Ovary (tissue), 10 donors: ENCODE measurements at places on chromosomes 5 and 9. TPM values are rescaled to one million over a fixed set of nuclear protein-coding genes. Genes with fewer than 3 reads are reported as not detected.

DNA sequence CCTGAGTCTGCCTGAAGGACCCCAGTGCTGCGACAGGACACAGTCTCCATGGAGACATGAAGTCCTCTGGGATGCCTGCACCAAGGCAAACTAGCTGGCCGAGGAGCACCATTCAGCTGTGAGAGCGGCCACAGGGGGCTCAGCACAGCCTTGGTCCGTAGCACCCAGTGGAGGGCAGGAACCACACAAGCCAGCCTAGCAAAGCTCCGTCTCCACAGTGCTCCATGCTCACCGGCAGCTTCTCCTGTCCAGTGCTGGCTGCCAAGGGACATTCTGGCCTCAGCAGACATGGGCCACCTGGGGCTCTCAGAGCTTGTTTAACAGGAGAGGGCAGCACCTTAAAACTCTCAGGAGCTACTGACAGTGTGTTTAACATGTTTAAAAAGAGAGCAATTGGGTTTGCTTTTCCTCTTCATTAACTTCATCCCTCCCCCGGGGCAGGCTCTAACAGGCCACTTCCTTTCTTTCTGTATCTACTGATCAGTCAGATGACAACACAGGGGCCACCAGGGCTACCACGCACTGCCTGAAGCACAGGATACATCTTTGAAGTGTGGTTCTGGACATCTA lies 57.0 kb downstream of the SECISBP2 start:
- H3K36me3 ChIP-seq: no peaks in the 10 kb centered on the region
- no peak overlapping the region for H3K27ac ChIP-seq
- H3K4me1 ChIP-seq: no peaks in the 10 kb centered on the region
- no peak for DNase-seq
- H3K27me3 ChIP-seq: no peaks in the 10 kb centered on the region

GRCh38 chr5:179311581-179311980 lies 33.7 kb downstream of the ADAMTS2 start:
- peaks cover 4% of the 10 kb centered on the region for H3K4me1 ChIP-seq
- DNase-seq: peak; percentile 14
- H3K27ac ChIP-seq: no peak overlapping the region
- no peak overlapping the region for H3K4me3 ChIP-seq

DNA sequence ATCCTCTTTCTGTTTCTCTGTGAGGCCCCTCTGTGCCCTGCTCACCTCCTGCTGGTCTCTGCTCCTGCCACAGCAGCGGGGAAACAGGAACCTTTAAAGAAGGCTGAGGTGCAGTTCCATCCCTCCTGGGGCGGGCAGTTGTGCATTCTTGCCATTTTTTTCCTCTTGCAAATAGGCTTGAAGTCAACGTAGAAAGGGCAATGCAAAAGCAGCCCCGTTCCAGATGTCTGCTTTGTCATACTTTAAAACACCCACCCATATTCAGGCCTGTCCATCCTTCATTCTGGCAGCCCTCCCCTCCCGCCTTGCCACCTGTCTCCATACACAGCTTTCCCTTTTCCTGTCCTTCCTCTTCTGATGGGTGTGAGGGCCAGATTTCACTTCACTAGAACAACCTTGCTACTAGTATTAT lies 65.4 kb upstream of the KLF9 start:
- no peaks in the 10 kb centered on the region for H3K36me3 ChIP-seq
- H3K27ac ChIP-seq: peak overlapping the region; percentile 81
- peaks cover 26% of the 10 kb centered on the region for H3K4me1 ChIP-seq
- H3K4me3 ChIP-seq: no peak overlapping the region

DNA sequence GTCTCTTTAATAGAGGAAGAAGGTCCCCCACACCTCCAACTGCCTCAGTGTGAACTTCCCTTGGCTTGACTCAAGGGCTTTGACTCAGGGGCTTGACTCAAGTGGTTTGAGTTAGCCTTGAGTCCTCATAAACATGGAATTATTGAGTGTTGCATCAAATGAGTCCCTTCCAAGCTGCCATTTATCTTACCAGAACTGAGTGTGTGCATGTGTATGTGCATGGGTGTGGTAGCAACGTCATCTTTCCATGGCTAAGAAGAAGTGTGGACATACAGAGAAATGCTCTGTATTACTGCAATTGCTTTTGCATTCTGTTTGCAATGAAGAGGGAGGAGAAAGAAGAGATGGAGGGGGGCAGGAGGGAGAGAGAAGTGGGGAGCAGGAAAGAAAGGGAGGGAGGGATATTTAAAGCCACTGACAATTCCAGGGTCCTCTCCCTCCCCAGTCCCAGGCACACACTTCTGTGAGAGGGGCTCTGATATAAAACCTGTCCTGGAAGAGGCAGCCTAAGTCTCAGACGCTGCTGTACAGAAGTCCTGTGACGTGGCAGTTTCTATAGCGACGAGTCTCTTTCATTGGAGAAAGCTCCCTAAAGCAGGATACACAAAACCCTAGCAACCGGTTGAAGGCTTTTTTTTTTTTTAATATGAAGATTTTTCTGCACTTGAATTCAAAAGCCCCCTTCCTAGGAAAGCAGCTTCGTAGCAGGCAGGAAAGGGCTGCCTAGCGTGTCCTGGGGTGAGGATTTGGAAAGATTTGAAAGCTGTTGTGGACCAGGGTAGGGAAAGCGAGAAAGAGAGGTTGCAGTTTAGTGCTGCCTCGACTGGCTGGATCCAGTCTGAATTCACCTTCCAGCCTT lies 93.3 kb upstream of the MAP1B start:
- no peaks in the 10 kb centered on the region for H3K27me3 ChIP-seq
- H3K27ac ChIP-seq: no peak overlapping the region
- no peaks in the 10 kb centered on the region for H3K36me3 ChIP-seq

GRCh38 chr5:142722146-142722545 lies 36.3 kb upstream of the FGF1 start:
- H3K27ac ChIP-seq: no peak overlapping the region
- no peaks in the 10 kb centered on the region for H3K4me1 ChIP-seq
- no peaks in the 10 kb centered on the region for H3K27me3 ChIP-seq

GRCh38 chr5:145244788-145245187 lies 590.4 kb downstream of the PRELID2 start:
- no peak for DNase-seq
- H3K36me3 ChIP-seq: no peaks in the 10 kb centered on the region
- no peaks in the 10 kb centered on the region for H3K4me1 ChIP-seq
- H3K27me3 ChIP-seq: no peaks in the 10 kb centered on the region

GRCh38 chr9:120865176-120865575 lies 11.8 kb downstream of the PHF19 start:
- no peaks in the 10 kb centered on the region for H3K27me3 ChIP-seq
- no peak overlapping the region for H3K4me3 ChIP-seq
- no peaks in the 10 kb centered on the region for H3K36me3 ChIP-seq
- peaks cover 6% of the 10 kb centered on the region for H3K4me1 ChIP-seq

DNA sequence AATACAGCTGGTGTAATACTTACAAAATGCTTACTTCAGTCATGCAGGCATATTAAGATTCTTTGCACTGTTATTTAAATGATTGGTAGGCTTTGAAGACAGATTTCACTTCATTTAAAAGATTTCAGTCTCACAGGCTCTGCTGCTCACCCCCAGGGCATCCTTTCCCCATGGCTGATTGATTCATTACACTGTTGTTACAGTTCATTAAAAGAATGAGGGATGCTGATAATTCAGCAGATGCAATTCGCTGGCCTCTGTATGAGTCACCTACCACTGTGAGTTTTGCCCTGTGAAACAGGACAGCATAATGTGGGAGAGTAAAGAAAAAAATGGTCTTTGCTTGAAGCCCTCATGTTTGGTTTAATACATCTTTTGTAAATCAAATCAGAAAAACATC lies 246.9 kb downstream of the CYLC2 start:
- no peaks in the 10 kb centered on the region for H3K36me3 ChIP-seq
- H3K4me1 ChIP-seq: no peaks in the 10 kb centered on the region
- no peak overlapping the region for H3K27ac ChIP-seq

DNA sequence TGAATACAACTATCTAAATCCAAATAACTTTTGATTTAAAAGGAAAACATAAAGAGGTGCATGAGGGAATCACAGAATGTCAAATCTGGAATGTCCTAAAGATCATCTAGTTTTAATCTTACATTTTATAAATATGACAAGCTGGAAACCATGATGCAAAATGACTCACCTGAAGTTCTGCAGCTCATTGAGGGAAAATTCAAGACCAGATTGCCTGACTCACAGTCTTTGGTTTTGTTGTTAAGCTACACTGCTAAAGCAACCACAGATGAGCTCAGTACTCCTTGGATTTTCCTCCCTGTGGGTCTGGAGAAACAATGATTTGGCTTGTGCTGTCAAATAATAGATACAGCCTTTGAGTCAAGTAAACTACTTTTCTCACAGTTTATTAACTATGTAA lies 19.1 kb upstream of the EDIL3 start:
- H3K4me1 ChIP-seq: no peaks in the 10 kb centered on the region
- DNase-seq: no peak
- no peaks in the 10 kb centered on the region for H3K36me3 ChIP-seq
- H3K27ac ChIP-seq: no peak overlapping the region
- no peaks in the 10 kb centered on the region for H3K27me3 ChIP-seq

DNA sequence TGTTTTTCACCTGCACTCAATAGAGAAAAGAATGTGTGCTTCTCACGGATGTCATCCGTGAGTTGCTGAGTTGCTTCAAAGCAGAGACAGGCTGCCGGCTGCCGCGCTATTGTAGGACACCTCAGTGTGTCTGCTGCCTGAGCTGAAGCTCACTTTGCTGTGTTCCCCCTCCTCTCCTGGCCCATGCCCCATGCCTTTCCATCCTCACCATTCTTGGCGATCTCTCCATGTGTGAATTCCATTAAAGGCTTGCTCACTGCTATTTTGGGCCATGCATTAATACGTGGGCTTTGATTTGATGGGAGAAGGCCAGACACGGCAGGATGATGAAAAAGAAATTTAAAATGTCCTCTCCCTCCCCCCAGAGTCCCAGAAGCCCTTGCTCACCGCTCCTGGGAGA lies 14.5 kb downstream of the ADAM19 start:
- no peak overlapping the region for H3K27ac ChIP-seq
- H3K4me1 ChIP-seq: peaks cover 9% of the 10 kb centered on the region
- no peak overlapping the region for H3K4me3 ChIP-seq

DNA sequence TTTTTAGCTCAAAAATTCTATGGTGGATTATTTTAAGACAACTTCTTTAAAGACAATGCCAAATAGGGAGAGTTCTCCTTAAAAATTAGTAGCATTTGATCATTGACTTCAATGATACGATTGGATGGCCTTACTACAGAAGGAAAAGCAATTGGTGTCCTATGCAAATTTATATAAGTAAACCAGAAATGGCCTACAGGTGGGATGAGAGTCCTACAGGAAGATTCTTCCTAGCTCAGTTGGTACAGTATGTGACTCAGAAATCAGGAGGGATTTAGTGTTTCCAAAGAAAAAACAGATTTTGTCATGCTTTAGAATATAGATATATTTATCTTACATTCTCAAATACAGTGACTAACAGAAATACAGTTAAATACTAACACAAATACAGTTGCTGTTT lies 6.5 kb downstream of the ANKRA2 start:
- H3K27ac ChIP-seq: no peak overlapping the region
- DNase-seq: no peak
- peaks cover 2% of the 10 kb centered on the region for H3K4me1 ChIP-seq
- no peaks in the 10 kb centered on the region for H3K36me3 ChIP-seq

GRCh38 chr9:97604901-97605645 lies 28.1 kb downstream of the TSTD2 start:
- no peaks in the 10 kb centered on the region for H3K4me1 ChIP-seq
- DNase-seq: no peak
- no peaks in the 10 kb centered on the region for H3K27me3 ChIP-seq

- no peaks in the 10 kb centered on the region for H3K36me3 ChIP-seq
- no peak for DNase-seq
- H3K27me3 ChIP-seq: no peaks in the 10 kb centered on the region
- no peak overlapping the region for H3K4me3 ChIP-seq
These were observed 87.7 kb downstream of the PTCH1 start for GRCh38 chr9:95429096-95429495.

DNA sequence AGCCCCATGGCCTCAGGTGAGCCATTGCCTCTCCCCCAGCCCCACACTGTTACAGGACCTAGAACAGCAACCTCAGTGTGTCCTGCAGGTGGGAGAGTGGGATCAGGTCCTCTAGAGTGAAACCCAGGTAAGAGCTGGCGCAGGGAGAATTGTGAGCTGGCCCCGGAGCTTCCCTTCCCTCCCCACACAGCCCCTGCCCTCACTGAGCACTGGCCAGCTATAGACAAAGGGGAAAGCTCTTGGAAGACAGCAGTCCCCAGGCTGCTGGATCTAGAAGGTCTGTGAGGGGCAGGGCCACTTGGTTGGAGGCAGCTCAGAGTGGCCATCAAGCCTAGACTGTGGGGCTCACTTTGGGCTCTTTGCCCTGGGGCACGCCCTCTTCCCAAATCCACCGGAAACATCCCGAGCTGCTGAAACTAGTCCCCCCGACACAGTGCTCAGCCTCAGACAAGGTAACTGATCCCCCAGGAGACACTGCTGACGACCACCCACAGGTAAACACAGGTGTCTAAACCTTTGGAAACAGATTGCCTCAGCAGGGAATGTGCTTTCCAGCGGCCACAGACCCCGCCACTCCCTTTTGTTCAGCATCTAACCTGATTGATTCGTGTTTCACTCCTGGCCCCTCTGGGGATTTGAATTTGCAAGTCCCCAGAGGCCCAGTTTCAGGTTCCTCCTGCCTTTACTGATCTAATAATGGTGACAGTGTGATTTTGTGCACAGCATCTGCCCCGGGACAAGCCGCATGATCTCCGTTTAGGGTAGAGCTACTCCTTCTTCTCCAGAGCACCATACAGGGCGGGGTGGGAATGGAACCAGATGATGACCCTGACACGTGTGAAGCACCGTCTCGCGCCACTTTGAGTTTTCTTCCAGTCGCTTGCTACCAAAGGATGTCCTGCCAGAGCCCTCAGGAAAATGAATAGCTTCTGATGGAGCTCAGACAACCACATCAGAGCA lies 42.2 kb upstream of the ADAMTS2 start:
- H3K27me3 ChIP-seq: no peaks in the 10 kb centered on the region
- H3K36me3 ChIP-seq: no peaks in the 10 kb centered on the region
- no peak overlapping the region for H3K4me3 ChIP-seq
- H3K27ac ChIP-seq: no peak overlapping the region

DNA sequence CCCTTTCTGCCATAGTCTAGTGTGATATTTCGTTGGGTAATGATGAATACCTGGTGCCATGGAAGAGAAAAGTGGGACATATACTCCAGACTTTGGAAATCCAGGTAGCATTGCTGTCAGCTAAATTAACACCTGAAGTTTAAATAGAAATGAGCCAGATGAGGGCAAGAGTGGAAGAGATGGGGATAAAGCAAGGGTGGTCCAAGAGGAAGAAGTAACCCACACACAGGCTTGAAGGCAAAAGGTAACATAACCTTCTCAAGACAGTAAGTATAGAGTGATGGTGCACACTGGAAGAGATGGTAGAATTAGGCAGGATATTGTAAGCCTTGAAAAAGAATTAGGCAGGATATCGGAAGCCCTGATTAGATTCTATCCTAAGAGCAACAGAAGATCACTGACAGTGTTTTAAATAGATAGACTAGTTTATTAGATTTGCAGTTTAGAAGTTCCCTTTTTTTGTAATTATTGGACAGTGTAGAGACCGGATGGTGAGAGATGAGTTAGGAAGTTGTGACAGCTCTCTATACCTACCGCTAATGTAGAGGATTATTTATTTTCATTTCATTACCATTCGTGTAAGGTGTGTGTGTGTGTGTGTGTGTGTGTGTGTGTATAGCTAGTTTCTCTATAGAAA lies 16.8 kb downstream of the ANXA1 start:
- no peak overlapping the region for H3K4me3 ChIP-seq
- no peaks in the 10 kb centered on the region for H3K36me3 ChIP-seq
- no peak for DNase-seq
- no peak overlapping the region for H3K27ac ChIP-seq
- H3K27me3 ChIP-seq: no peaks in the 10 kb centered on the region
- no peaks in the 10 kb centered on the region for H3K4me1 ChIP-seq

Gene ADAMTS16
- total RNA-seq: 7.4 TPM

Gene PCSK1
- 1.9 TPM for total RNA-seq

Gene RNF38
- 47.0 TPM for total RNA-seq
